ENCODE measurements at places on chromosomes 12 and 14.

- no peak for DNase-seq
These were observed 164.4 kb upstream of the ATP2B1 start for GRCh38 chr12:89872922-89873630.

DNA sequence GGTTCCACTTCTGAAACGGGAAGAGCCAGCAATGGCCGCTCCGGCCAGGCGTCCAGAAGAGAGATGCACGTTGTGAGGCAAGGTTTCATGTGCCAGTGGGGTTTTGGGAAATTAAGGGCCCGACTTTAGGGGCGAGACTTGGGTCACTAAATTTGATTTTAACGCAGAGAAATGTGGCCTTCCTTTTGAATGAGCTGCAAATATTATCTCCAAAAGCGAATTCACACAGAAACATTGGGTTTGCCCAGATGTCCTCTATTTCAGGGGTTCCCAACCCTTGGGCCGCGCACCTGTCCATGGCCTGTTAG, 2.3 kb upstream of the RNASE4 start:
- no peak for DNase-seq

GRCh38 chr12:58087423-58088127, 146.2 kb downstream of the ATP23 start:
- no peak for DNase-seq

GRCh38 chr12:45122768-45123380, 72.0 kb upstream of the DBX2 start:
- DNase-seq: no peak

DNA sequence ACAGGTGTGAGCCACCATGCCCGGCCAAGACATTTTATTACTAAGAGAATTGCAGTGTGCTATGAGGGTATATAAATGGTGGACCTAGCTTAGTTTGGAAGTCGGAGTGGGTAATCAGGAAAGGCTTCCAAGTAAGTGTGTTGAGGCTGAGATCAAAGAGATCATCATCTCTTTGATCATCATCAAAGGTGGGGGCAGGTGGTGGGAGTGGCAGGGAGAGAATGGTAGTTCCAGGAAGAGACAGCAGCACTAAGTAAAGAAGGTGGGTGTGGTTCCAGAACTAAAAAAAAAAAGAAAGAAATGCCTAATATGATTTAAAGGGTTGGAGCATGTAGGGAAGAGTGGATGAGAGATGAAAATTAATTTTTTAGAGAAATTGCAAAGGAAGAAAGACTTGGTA, 14.7 kb downstream of the SLC4A8 start:
- no peak for DNase-seq
